Activated T-cell treated with anti-CD3 and anti-CD28 coated beads, Interleukin-2, amount 50 U/mL, for 24 hours (primary cell): ENCODE measurements at places on chromosomes 1 and 21.

DNA sequence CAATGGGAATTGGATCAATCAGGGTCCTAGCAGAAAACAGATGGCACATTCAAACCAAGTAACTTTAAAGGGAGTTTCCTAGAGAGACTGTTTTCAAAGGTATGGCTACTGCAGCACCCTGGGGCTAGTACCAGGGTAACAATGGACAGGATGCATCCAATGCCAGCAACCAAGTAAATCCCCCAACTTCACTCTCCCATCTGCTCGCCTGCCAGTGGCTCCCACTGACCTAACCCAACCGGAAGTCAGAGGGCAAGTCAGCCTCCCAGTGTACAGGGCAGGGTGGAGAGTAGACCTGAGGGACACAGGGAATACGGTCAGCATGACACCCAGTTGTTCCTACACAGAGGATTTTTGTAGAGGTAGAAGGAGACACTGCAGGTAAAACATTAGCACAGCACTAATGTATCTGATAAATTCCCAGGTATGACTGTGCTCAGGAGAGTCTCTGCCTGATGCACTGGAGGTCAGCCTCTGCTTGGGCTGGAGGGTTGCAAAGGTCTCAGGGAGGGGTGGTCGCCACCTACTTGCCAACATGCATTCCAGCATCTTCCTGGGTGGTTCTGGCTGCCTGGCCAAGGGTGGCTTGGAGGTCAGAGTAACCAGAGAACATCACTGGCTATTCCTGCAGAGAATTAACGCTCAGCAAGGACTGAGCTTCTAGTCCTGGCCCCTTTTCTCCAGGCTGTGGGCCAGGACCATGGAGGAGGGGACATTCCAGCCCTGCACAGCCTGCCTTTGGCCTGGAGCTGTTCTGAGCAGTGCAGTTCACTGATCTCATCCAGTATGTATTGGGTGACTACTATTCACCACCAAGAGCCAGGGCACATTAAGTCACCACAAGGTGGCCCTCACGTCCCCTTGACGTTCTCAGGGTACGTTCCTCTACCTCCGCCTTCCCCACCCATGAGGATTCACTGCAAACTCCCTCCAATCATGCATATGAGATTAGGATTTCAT is 5.1 kb upstream of the GJA4 start:
- H3K36me3 ChIP-seq: no peaks in the 10 kb centered on the region
- H3K4me3 ChIP-seq: no peak overlapping the region
- H3K27me3 ChIP-seq: peaks cover 82% of the 10 kb centered on the region
- peaks cover 14% of the 10 kb centered on the region for H3K4me1 ChIP-seq
- no peak for DNase-seq
- no peak overlapping the region for H3K27ac ChIP-seq

DNA sequence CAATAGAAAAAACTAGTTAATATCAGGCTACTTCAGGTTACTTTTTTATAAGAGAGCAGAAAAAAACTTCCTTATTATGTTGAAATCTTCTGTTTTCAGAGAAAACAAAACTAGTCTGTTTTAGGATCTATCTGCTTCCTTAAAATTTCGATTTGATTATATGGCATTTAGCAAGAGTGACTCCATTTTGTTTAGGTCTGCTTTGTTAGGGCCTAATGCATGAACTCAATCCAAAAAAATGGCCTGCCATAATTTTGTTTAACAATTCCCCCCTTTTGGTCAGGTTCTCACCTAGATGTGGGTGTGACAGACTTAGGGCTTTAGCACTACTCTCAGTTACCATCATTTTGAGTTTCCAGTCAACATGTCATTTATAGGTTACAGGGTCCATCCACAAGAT is 89.8 kb upstream of the GNG12 start:
- no peak overlapping the region for H3K4me3 ChIP-seq
- H3K36me3 ChIP-seq: no peaks in the 10 kb centered on the region
- no peak for DNase-seq
- H3K4me1 ChIP-seq: no peaks in the 10 kb centered on the region
- no peaks in the 10 kb centered on the region for H3K27me3 ChIP-seq
- no peak overlapping the region for H3K27ac ChIP-seq

- H3K27me3 ChIP-seq: no peaks in the 10 kb centered on the region
- DNase-seq: no peak
- H3K4me1 ChIP-seq: peaks cover 8% of the 10 kb centered on the region
These were observed 57.4 kb downstream of the SSX2IP start for GRCh38 chr1:84632673-84633434.

GRCh38 chr1:6832531-6833188 is 47.4 kb downstream of the CAMTA1 start:
- no peak overlapping the region for H3K27ac ChIP-seq
- H3K4me1 ChIP-seq: peaks cover 4% of the 10 kb centered on the region
- no peak overlapping the region for H3K4me3 ChIP-seq
- DNase-seq: no peak
- H3K36me3 ChIP-seq: peaks cover 54% of the 10 kb centered on the region
- no peaks in the 10 kb centered on the region for H3K27me3 ChIP-seq

DNA sequence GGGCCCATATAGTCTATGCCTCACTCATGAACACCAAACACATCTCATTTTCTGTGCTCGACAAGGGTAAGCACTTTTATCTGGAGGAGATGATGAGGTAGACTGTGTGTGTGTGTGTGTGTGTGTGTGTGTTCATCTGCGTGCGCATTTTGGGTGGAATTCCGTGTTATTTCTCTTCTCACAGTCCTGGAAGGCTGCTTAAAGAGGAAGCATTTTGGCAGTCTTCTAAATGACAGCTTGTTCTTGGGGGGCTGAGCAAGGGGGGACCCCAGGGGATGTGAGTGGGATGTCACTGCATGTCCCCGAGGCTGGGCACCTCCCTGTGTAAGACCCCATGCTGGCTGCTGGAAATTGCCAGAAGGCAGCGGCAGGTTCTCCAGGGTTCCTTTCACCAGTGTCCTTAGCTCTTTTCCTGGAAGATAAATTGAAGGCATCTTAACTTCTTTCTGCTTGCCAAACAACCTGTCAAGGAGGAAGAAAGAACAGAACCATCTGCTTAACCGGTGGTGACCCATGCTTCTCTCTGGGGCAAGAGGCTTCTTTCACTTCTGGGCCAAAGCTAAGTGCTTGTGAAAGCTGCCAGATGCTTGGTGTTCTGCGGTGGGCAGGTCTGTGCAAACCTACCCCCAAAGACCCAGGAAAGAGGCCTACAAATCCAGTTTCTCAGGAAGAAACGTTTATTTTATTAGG is 9.9 kb upstream of the RD3 start:
- H3K36me3 ChIP-seq: no peaks in the 10 kb centered on the region
- no peak for DNase-seq
- H3K27ac ChIP-seq: no peak overlapping the region
- H3K4me3 ChIP-seq: no peak overlapping the region

- no peak overlapping the region for H3K27ac ChIP-seq
- peaks cover 4% of the 10 kb centered on the region for H3K4me1 ChIP-seq
- DNase-seq: no peak
- H3K27me3 ChIP-seq: peaks cover 18% of the 10 kb centered on the region
These were observed 132.0 kb downstream of the MAP3K21 start for GRCh38 chr1:233459470-233459945.

DNA sequence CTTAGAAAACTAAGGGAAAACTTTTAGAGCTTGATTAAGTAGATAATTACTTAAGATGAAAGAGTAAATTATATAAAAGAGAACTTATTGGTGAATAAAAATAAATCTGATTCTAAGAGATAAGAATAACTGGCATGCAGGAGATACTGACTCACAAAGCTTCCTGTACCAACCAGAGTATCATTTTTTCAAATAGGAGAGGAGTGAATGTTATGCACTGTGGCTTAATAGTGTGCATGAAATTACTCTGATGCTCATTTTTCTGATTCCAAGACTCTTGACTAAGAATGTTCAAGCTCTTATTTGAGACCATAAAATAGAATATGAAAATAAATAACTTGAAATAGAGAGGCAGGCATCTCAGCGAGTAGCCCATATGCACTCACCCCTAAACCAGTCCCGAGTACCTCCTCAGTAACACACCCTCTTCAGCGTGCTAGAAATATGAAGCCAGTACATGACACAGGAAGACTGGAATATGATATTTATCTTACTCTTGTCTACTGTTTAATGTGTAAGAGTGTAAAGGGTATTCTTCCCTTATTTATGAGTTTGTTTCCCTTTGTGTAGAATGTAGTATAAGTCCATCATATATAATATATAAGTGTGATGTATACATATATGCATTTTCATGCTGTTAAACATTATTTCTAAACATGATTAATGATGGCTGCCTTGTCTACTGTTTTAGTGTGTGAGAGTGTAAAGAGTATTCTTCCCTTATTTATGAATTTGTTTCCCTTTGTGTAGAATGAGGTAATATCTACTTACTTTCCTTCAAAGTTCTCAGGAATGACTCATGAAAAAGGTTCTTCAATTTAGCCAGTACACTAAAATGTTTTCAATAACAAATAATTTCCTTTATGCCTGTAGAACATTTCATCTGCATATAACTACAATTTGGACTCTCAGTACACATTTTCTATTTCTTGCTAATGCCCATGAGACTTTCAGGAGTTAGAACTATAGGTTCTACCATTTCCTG is 99.2 kb upstream of the PALMD start:
- no peaks in the 10 kb centered on the region for H3K36me3 ChIP-seq
- no peak for DNase-seq
- no peaks in the 10 kb centered on the region for H3K4me1 ChIP-seq
- peaks cover 12% of the 10 kb centered on the region for H3K27me3 ChIP-seq
- H3K4me3 ChIP-seq: no peak overlapping the region
- H3K27ac ChIP-seq: no peak overlapping the region

- H3K36me3 ChIP-seq: peaks cover 25% of the 10 kb centered on the region
- peaks cover 10% of the 10 kb centered on the region for H3K4me1 ChIP-seq
- no peak overlapping the region for H3K27ac ChIP-seq
- DNase-seq: no peak
These were observed 96.3 kb downstream of the ST3GAL3 start for GRCh38 chr1:43803646-43804045.

DNA sequence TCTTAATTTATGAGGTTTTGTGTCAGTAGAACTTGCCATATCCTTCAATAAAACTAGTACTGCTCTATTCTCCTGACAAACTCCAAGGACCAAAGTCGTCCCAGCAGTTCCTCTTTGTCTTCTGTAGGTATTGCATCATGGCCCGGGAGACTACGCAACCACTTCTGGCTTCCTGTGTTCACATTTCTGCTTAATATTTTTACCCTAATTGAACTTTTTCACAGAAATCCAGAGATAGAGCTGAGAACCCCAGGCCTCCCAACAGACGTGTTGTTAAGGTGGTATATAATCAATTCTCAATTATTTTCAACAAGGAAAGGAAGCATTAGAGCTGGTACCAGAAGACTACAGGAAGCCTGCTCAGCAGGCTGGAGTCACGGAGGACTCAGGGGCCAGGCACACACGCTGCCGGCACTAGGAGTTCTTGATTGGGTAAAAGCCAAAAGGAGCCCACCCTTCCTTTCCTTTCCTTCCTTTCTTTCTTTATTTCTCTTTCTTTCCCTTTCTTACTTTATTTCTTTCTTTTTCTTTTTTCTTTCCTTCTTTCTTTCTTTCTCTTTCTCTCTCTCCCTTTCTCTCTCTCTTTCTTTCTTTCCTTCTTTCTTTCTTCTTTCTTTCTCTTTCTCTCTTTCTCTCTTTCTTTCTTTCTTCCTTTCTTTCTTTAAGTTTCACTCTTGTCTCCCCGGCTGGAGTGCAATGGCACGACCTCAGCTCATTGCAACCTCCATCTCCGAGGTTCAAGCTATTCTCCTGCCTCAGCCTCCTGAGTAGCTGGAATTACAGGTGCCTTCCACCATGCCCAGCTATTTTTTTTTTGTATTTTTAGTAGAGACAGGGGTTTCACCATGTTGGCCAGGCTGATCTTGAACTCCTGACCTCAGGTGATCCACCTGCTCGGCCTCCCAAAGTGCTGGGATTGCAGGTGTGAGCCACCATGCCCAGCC is 173.7 kb downstream of the ZBTB18 start:
- H3K27me3 ChIP-seq: no peaks in the 10 kb centered on the region
- H3K27ac ChIP-seq: no peak overlapping the region
- H3K36me3 ChIP-seq: no peaks in the 10 kb centered on the region
